CD4-positive, alpha-beta T cell treated with Interleukin-17A for 4 hours (primary cell): ENCODE measurements at places on chromosomes 7 and 10.

GRCh38 chr7:24725554-24726241 is 31.6 kb downstream of the GSDME start:
- DNase-seq, result no peak

DNA sequence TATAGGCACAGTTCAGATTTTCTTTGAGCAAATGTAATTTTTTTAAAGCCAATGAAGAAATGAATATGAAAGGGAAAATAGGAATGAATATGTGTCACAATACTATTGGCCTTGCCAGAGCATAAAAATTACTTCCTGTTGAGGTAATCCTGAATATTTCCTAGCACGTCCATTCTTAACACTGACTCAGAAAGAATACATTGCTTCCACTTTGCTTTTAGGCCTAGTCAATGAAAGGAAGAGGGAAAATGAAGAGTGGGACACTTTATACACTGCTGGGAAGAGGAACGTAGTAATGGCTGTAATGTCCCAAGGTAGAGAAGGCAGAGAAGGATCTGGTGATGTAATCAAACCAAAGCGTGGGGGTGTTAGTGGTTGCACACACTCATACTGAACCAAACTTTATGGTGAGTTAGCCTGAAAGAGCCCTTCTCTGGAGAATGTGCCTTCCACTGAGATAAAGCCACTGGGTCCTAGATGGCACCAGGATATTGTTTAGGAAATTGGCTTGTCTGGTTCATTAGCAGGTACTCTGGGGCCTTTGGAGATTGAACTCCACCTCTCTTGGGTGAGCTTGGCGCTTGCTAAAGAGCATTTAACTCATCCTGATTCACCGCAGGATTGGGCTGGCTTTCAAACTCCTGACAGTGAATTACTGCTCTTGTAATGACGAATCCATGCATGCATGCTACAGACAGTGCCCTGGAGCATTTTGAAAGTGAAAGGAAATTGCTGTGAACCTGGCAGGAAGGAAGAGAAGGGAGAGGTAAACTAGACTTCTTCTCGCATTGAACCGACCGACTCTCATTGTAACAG is 254.9 kb downstream of the KIAA1217 start:
- DNase-seq, result peak; percentile 12

DNA sequence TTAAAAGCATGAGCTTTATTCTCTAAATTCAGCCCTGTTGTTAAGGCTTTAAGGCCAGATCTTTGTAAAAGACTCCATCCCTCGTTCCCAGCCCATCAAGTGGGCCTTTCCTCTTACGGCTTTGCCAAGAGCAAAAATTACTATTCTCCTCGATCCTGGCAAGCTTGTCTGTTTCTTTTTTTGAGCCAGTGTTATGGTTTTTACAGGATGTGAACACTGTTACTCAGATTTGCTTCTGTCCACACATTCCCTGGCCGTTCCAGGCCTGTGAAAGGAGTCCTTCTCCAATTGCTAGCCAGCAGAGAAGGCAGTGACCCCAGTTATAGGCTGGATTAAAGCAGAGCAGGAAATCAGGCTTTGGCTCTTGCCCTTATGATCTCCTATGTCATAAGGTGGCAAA is 47.0 kb upstream of the EPC1 start:
- DNase-seq, result no peak

GRCh38 chr10:17671307-17671706 is 27.4 kb downstream of the STAM start:
- no peak for DNase-seq

DNA sequence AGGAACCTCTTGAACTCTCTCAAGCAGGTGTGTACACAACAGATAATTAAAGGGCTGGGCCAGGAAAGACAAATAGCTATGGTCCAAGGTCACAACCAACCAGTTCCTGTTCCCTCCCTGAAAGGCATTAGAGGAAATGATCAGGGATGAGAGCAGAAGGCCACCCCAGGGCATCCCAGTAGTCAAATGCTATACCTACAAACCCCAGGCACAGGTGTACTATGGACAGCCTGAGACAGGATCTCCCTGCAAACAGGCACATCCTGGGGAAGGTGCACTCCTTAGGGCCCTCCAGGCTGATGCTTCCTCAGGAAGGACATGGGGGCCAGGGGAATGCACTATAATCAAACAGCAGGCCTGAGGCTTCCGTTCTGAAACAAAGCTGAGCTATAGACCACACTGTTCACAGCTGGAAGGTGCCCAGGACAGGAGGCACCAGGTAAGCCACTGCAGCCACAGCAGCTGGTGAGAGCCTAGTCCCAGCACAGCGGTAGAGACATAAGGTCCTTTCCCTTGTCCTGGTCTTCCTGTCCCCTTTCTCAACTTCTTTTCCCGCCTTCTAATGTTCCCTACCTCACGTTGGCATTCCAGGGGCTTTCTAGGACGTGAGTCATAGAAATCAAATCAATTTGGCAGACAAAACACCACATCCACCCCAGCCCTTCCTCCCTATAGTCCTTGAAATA is 13.3 kb downstream of the PARP12 start:
- DNase-seq, result no peak

DNA sequence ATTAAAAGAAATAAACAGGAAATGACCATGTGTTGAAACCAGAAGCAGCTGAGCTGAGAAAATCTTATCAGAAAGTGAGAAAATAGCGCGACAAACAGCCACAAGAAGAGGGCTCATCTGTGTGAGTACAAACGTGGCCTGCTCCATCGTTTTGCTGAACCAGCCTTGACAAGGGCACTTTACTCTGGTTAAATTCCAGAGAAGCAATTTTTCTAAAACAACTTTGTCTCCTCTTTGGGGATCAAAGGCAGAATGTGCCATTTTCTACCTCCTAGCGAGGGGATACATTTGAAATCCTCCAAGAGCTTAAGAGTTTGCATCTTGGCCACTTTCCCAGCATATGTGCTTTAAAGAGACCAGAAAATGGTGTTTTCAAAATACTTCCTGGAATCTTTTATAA is 51.3 kb upstream of the VIPR2 start:
- peak; percentile 27 for DNase-seq

- DNase-seq, result no peak
Measured at GRCh38 chr10:127506094-127506493, 43.0 kb upstream of the NPS start.

- peak; percentile 12 for DNase-seq
Measured at GRCh38 chr7:26153241-26153822, 1.3 kb downstream of the NFE2L3 start.

DNA sequence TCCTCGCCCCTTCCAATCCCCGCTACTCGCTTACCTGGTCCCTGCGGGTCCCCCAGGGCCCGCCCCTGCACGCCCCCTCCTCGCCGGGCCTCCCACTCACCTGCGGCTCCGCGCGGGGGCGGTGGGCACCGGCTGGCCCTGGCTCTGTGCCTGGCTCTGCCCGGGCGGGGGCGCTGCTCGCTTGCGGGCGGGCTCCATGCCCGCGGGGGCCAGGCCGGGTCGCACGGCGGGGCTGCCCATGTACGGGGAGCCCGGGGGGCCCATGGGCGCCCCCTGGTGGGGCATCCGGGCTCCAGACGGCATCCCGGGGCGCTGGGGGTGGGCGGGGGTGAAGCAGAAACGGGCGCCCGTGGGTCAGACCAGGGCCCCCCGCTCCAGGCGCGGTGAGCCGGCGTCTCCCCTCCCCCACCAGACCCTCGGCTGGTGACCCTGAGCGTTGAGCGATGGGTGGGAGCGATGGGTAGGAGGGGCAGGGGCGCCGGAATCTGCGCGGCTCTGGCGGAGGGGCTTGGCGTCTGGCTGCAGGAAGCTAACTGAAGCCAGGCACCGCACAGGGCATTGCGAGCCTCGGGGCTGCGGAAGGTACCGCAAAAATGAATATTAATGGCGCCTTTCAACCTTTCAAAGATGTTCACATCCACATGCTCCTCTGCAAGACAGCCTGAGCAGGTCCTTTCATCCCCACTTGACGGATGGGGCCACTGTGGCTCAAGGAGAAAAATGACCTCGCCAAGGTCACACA is 3.0 kb downstream of the SMARCD3 start:
- DNase-seq, result peak; percentile 79

DNA sequence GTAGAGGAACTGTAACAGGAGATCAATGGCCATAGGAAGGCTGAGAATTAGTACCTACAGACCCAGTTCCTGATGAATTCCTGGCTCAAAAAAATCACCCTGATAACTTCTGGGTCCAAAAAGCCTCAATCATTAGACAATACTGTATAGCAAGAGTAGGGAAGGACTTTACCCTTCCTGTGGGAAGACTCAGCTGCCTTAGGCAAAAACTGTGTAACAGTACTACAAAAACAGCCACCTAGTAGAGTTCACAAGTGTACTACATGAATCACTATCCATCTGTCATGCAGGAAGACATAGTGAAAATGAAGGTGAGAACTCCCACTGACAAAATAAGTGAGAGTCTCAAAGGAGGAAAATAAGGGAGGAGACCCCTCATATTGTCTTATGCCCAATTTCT is 47.6 kb downstream of the MAP3K8 start:
- DNase-seq, result no peak

- DNase-seq, result no peak
Measured at GRCh38 chr10:68222391-68222790, 9.5 kb downstream of the ATOH7 start.

- no peak for DNase-seq
Measured at GRCh38 chr7:55191926-55192692, 173.0 kb upstream of the LANCL2 start.

GRCh38 chr10:9922126-9922870 is 1095.4 kb upstream of the CELF2 start:
- DNase-seq, result no peak

DNA sequence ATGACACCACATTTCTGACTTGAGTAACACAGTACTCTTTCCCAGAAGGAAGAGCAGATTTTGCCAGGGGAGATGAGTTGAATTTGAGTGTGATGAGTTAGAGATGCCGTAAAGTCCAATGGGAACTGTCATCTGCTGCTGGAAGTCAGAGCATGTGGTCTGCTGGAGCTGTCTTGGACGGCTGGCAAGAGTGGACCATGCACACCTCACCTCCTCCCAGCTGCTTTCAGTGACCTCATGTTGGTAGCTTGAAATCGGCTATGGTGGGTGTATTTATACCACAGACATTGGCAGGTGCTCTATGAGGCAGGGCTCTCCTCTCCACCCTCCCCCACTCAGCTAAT is 82.3 kb downstream of the COL13A1 start:
- no peak for DNase-seq

DNA sequence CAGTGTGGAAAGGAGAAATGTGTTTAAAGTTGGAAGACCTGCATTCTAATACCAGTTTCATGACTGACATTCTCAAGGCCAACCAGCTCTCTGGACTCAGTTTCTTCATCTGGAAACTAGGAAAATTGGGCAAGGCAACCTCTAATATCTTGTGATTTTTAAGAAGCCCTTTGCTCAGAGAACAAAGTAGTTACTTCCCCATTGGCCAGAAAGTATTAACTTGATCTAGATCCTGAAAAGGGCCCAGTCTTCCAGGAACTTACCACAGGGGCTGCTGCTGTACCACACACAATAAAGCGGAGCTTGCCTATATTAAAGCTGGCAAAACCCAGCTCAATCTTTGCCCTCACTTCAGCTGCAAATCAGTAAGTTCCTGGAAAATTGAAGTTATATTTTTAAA is 155.6 kb upstream of the ADO start:
- DNase-seq, result no peak

DNA sequence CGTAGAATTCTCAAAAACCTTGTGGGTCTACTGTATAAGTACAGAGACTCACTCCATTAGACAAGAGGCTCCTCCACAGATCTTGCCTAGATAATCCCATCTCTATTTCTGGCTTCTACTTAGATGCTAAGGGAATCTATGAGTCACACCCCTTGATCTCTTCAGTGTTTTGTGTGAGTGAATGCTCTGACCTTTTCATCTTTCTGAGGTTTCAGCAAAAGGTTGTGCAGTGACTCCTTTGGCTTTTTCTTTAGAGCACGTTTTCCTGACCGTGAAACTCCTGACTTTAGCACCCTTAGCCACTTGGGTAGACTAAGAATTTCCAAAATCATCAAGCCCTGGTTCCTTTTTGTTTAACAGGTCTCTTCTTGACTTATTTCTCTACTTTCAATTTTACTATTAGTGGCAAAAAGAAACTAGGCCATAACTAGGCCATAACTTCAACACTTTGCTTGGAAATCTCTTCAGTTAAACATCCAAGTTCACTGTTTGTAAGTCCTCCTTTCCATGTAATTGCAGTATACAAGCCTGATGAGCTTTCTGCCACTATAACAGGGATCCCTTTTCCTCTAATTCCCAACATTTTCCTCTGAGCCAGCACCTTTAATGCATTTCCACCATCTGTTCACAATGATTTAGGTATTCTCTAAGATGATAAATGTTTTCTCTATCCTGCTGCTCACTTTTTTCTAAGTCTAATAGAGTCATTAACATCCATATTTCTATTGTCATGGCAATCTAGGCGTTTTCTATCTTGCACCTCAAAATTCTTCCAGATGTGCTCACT is 19.4 kb downstream of the COPG2 start:
- no peak for DNase-seq

GRCh38 chr7:78783179-78783962 is 670.1 kb downstream of the MAGI2 start:
- DNase-seq, result no peak

DNA sequence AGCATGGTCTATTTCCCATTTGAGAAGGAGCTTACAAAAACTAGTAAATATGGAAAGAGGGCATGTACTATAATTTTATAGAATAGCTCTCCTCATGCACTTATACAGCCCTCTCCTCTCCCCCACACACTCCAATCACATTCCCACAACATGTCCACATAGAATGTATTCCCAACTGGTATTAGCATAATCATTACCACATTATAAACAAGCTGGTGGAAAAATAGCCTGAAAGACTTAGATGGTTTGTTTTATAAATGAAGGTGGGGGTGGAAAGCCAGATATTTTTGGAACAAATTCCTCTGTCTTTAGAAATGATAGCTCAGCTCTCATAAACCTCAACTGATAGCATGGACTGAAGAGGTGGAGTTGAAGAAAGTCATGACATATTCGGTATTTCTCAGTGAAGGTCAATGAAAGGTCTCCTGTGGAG is 410.1 kb downstream of the SUGCT start:
- DNase-seq, result no peak

GRCh38 chr10:69088801-69089501 is 1.0 kb downstream of the SRGN start:
- DNase-seq, result peak; percentile 36

- no peak for DNase-seq
Measured at GRCh38 chr7:51286401-51286800, 30.2 kb downstream of the COBL start.

GRCh38 chr7:148699782-148700629 is 1.3 kb downstream of the CUL1 start:
- no peak for DNase-seq

- DNase-seq, result no peak
Measured at GRCh38 chr7:120939345-120939744, 11.2 kb upstream of the ING3 start.

- peak; percentile 43 for DNase-seq
Measured at GRCh38 chr7:73647725-73648592, 19.7 kb upstream of the VPS37D start.

- DNase-seq, result no peak
Measured at GRCh38 chr10:126902157-126902556, 3.1 kb upstream of the DOCK1 start.

- no peak for DNase-seq
Measured at GRCh38 chr7:126924477-126924876, 328.3 kb downstream of the GRM8 start.

DNA sequence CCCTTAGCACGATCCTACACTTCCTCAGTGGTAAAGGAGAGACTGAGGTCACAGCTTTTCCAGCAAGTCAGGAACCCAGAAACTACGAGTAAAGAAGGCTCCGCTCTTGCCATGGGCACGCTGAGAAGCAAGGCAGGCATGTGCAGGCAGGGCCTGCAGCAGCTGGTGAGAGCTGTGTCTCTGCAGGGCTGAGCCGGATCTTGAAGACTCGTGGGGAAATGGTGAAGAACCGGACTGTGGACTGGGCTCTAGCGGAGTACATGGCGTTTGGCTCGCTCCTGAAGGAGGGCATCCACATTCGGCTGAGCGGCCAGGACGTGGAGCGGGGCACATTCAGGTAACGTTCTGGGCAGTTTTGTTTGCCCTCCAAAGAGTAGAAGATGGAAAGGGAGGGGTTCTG is 51.9 kb upstream of the ZMIZ2 start:
- DNase-seq, result no peak
